D341Med (cell line): ENCODE measurements at places on chromosomes 1 and 21.

DNA sequence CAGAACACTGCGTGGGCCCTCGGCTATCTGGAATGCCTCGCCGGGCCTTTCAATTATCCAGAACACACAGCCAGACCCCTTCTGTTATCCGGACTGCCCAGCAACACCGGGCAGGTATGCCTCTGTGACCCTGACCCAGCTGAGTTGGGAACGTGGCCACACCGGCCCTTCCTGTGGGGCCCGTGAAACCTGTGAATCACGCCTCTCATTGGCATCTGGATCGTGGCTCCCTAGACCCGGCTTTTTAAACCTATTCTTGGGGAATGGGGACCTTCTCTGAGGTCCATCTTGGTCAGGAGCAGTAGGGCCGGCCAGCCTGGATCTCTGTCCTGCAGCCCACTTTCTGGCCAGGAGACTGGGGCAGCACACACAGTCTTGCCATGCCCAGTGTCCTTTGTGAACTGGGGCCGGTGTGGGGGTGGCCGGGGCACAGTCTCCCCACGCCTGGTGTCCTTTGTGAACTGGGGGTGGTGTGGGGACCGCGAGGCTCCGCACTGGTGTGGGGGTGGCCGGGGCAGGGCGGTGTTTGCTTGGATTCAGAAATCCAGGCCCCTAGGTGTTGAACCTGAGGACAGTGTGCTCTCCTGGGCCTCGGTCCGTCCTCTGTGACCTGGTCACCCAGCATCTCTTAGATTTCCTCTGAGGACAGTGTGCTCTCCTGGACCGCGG lies 11.1 kb downstream of the COL18A1 start:
- DNase-seq = no peak

DNA sequence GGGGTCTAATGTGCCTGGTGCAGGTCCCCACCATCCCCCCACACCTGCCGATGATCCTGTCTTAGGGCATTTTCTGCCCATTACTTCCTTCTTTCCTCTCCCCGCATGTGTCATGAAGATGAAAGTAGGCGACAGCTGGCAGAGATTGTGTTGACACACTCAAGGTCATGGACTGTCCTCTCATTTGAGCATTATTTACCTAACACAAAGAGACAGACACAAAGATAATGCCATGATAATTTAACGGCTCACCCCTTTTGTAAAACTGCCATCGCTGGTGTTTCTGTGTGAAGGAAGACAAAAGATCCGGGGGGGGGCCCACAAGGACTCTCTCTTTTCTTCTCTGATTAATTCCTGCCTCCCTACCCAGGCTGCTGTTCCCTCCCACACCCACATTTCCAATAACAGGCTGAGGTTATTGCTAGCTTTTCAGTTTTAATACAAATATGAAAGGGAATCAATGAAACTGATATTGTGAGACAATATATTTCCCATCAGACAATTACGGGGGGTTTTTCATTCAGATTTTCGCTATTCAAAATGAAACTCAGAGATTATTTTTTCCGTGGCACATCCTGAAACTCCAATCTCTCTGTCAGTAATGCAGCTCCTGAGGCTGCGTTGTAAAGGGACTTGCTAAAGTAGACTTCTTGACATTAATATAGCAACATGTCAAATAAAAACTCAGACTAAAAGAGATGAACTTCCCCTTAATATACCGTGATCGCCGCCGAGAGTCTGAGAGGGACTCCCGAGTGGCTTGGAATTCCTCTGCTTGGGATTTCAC lies 561.1 kb downstream of the NPHP4 start:
- no peak for DNase-seq

GRCh38 chr1:92536211-92536979 lies 49.7 kb upstream of the GFI1 start:
- no peak for DNase-seq

DNA sequence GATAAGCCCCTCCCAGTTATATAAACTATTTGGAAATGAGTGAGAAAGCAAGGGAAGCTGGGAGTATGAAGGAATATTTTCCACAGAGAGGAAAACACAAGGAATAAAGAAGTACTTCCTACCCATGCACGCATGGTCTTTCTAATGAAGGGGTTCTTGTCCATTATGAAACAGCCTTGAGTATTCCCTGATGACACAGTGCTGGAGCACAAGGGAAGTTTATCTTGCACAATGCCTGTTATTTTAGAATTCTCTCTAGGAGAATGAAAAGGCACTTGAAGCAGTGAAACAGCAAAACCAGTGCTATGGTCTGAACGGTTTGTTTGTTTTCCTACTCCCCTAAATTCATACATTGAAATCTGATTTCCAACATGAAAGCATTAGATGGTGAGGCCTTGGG lies 38.6 kb upstream of the ADAMTS1 start:
- DNase-seq = no peak

- peak; percentile 83 for DNase-seq
These were observed 285.3 kb downstream of the CAMTA1 start for GRCh38 chr1:7070389-7071029.

DNA sequence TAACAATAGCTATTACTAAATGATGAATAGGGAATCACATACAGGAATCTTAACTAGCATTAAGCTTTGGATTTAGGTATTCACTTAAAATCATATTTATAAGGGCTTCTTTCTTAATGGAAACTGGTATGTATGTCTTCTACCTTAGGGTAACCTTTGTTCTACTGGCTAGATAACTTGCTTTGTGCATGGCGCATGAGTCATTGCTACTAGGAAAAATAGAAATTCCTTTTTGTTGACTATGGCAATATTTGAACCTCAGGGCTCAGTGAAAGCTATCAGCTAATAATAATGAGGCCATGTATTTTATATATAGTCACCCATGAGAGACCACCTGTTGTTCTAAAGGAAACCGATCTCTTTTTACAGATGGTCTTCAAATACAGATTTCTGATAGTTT lies 72.5 kb downstream of the RPS6KC1 start:
- DNase-seq = no peak

DNA sequence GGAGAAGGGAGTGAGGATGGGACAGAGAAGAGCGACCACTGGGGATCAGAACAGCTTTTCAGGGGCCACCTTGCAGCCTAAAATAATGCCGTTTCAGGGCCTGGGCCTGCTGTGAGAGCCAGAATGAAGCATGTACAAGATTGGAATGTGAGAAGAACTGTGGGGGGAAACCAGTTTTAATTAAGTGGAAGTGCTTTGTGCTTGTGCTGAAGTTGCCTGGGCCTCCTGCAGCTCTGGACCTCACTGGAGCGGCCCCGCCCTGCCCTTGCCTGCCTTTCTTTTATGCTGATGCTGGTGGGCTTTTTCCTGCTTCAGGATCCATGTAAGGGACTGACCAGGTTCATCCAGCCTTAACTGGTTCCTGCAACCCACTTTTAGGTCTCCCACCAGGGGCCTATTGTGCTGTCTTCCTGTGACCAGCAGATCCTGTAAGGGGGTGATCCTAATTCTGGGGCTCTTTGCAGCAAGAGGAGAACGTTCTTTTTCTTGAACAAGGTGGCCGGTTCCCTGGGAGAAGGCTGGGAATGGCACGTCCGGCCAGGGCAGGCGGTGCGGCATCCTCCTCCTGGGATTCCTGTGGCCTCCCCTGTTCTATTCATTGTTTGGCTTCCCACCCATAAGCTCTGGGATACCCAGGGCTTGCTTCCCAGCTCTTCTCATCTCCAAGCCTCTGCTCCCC lies 3.2 kb downstream of the C1orf226 start:
- no peak for DNase-seq

DNA sequence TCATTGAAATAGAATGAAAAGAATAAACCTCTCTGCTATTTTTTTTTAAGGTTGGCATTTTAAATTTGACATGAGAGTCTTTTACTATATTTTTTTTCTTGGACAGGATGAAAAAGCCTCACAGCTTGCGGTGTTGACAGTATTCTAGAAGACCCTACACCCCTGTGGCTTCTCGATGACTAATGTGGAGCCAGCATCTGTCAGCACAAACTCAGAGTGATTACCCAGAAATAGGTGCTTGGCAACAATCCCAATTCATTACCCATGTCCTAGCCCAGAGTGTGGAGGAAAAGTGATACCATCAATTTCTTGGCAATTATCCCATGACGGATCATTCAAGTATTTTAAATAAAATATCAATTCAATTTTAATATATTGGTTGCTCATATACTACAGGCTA lies 186.8 kb upstream of the MAP1LC3C start:
- no peak for DNase-seq

DNA sequence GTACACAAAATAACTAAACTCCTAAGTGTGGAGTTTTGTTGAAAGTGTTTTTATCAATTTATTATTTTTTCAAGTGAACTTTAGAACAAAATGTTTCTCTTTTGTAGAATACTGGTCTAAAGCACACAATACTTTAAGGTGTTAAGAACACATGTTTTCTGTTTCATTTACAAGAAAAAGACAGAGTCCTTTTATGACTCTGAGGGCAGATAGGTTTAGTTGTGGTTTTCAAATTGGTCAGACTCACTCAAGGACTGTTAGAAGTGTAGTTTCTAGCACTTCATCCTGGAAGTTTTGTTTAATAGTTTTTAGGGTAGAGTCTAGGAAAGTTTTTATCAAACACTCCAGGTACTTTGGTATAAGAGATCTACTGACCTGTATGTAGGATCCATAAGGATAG lies 376.5 kb downstream of the LRRIQ3 start:
- DNase-seq = no peak

DNA sequence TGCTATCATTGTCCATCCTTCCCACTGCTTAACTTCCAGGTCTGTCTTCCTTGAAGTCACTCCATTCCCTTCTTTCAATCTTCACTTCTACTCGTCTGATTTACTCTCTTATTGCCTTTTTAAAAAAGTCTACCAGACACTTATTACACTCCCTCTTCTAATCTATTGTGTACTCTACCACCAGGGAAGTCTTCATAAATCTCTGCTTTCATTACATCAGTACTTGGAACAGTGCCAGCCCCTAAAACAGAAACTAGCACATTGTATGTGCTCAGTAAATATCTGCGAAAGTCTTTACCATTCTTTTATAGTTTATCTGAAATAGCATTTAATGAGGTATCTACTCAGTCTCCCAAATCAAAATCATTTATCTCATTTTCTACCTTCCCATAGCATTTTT lies 236.4 kb downstream of the USH2A start:
- DNase-seq = no peak

- DNase-seq = peak; percentile 86
These were observed 7.6 kb downstream of the CDKN2C start for GRCh38 chr1:50977575-50978143.

DNA sequence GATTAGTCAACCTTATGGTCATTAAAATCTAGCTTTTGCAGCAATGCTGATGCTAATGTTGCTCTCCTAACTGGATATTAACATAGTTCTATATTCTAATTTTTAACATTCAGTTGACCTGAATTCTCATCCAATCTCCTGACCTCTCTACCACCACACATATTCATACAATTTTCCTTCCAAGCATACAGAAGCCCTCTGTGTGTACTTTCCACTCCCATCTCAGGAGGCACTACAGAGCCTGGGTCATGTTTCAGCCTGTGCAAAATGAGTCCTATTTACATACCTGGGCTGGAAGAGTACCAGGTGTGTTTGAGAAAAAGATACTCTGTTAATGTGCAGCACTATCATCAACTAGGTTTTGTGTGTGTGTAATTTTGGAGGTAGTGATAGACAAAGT lies 486.3 kb downstream of the NEGR1 start:
- no peak for DNase-seq
